ENCODE measurements at places on chromosomes 13 and 19.

GRCh38 chr19:40646743-40647254, 43.7 kb downstream of the NUMBL start:
- no peak for DNase-seq

DNA sequence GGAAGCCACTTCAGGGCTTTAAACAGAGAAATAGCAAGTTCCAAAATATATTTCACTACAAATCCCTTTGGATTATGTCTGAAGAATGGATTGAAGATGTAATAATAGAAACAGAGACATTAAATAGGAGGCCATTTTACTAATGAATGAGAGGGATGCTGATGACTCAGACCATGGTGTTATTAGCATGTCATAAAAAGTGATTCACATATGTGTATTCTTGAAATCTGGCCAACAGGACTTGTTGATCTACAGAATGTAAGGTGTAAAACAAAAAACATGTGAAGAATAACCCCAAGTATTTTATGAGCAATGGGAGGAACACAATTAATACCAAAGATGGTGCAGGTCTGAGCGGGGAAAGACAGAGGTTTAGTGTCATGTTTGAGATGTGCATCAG, 873.7 kb downstream of the SLITRK5 start:
- no peak for DNase-seq

DNA sequence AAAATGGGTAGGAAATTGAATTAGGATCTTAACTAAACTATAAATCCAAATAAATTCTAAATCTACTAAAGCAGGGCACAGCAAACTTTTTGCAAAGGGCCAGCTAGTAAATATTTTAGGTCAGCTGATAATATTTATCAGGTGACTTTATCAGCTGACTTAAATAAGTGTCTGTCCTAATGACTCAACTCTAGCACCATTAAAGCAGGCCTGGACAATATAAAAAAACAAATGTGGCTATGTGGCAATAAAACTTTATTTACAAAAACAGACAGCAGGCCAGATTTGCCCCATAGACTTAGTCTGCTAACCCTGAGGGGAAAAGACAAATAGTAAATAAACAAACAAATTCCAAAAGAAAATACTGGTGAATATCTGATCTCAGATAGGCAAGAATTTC, 27.7 kb upstream of the DOCK9 start:
- no peak for DNase-seq

DNA sequence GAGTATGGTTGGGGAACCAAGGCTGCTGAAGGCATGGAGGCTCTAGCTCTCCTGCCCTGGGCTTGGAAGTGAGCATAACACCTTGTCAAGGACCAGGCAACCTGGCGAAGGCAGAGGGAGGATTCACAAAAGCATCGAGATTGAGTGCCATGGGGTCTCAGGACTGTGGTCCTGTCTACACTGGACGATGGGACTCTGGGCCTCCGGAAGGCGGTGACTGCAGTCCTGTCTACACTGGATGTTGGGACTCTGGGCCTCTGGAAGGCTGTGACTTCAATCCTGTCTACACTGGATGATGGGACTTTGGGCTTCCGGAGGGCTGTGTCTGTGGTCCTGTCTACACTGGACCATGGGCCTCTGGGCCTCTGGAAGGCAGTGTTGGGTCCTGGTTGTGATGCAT, 290.4 kb downstream of the TEX29 start:
- no peak for DNase-seq

- DNase-seq: no peak
Measured at GRCh38 chr13:29884671-29885430, 34.4 kb upstream of the UBL3 start.

DNA sequence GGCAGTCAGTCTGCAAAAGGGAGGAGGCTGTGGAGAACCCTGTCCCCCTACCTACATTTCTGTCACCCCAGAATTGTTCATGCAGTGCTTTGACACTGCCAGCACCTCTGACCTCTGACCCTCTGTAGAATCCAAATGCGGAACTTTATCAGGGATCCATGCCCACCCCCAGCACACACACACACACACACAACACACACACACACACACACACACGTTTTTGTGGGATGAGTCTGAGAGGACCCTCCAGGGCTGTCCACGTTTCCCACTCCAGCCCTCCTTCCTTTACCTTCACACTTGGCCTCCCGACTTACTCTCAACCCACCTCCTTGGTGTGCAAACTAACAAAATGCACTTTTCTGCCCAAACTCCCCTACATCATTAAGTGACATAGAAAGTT, 42.3 kb upstream of the TSHZ3 start:
- no peak for DNase-seq

Data from right lung (tissue), 10 donors.